ENCODE measurements at places on chromosomes 3 and 15.

DNA sequence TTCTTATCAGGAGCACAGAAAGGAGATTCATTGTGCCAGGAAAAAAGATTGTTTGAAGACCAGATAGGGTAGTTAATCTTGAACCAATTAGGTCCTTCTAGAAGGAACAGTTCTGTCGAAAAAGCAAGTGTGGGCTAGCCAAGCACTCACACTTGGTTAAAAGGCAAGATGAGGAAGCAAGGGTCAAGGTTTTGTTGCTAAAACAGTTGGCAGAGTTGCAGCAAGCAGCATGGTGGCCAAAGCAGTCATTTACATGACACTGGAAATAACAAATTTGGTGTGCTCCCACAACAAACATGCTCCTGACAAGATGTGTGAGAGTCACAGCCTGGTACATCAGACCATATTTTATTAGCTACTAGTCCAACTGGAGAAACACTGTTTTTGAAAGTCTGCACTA is 228.0 kb upstream of the CFAP20DC start:
- no peak for DNase-seq

- DNase-seq = no peak
These were observed 46.3 kb upstream of the INSYN1 start for GRCh38 chr15:73799466-73799865.

DNA sequence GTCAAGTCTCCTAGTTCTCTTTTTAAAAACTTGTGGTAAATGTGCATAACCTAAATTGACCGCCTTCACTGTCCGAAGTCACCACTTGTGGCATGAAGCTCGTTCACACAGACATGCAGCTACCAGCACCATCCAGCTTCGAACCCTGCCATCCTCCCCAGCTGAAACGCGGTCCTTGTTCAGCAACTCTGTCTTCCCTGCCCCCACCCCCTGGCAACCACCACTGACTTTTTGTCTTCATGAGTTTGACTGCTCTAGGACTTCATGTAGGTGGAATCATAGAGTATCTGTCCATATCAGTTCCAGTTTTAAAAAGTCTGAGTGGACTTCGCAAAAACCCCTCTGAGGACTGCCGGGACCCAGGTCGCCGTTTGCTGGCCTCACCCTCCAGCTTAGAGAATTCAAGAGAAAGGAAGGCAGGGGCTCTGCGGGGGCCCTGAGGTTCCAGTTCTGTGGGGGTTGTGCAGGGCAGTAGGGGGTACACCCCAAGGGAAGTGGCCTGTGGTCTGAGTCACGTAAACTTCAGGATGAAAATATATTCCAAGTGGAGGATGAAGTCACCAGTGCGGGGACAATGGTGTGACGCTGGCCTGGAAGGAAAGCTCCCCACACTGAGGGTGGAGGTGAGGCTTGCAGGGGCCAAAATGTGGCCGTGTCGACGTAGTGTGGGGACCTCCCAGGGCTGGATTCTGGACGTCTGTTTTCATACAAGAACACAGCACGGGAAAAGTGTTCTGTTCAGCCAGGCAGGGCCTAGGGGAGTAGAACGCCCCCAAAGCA is 67.6 kb downstream of the ABTB1 start:
- no peak for DNase-seq

DNA sequence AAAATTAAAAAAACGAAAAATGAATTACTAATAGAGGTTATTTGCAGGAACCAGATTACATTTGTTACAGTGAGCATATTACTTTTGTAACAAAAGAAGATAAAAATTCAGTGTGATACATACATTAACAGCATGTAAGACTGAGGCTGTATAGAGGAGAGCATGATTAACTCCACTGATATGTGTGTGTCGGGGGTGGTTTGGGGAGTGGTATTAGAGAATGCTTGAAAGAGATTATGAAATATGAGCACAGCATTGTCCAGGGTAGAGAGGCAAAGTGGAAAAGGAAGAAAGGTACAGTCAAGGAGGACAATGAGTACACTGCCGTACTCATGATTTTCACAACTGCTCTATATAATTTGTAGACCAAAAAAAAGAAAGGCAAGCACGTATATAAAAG is 62.9 kb upstream of the LRRFIP2 start:
- no peak for DNase-seq

Measured in ELF-1 (cell line).